ENCODE measurements at places on chromosomes 3 and 15.

GRCh38 chr3:17258823-17259436, 374.2 kb downstream of the PLCL2 start:
- no peak for DNase-seq

DNA sequence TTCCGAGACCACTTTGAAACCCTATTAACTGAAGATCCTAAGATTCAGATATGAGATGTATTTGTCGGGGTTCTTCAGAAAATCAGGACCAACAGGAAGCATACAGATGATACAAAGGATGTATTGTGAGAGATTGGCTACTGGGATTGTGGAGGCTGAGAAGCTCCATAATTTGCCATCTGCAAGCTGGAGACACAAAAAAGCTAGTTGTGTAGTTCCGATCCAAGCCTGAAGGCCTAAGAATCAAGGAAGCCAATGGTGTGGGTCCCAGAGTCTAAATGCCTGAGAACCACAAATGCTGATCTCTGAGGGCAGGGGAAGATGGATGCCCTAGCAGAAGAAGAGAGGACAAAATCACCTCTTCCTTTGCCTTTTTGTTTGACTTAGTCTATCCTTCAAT, 10.9 kb upstream of the PLSCR1 start:
- no peak for DNase-seq

GRCh38 chr3:185815391-185816282, 9.2 kb downstream of the IGF2BP2 start:
- DNase-seq, result no peak

GRCh38 chr3:196115678-196116083, 33.8 kb upstream of the TFRC start:
- DNase-seq, result no peak

DNA sequence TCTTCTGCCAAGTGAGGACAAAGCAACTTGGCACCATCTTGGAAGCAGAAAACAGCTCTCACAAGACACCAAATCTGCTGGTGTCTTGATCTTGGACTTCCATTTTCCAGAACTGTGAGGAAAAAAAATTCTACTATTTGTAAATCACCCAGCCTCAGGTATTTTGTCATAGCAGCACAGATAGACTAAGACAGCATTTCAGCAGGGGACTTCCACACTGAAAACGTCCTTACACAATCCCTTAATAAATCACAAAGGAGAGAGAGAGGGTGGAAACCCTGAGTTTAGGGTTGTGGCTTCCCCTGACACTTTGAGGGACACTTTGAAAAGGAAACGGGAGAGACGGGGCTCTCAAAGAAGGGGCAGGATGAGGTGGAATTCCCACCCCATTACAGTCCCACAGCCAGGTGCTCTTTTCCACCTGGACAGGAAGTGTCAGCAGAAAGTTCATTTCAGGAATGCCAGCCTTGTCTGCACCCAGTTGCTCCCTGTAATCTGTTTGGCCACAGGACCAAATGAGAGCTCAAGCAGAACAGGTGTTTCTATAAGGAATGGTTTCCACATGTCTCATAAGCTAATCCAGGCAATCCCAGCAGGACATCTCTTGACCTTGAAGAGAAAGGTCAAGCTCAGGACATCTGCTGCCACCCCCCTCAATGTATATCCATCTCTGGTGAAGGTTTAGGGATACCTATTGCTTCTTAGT, 51.3 kb downstream of the MYLK start:
- DNase-seq, result no peak

GRCh38 chr3:114452937-114453336, 159.1 kb downstream of the TIGIT start:
- DNase-seq, result no peak

DNA sequence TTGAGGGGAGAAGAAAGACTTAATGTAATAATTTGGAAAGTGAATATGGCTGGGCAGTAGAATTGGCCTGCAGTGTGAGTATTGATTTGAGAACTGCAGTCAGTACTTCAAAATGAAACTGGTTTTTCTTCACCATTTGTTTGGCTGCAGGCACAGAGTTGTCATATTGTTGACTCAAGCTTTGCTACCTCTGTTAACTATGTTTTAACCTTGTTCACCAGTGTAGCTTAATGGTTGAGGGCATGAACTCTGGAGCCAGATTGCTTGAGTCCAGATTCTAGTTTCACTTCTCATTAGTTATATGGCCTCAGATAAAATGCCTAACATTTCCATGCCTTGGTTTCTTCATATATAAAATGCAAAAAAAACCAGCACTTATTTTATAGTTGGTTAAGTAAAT, 64.1 kb downstream of the CFAP44 start:
- DNase-seq, result no peak

GRCh38 chr3:56880720-56881575, 79.2 kb upstream of the ARHGEF3 start:
- no peak for DNase-seq

GRCh38 chr3:152281133-152281713, 12.5 kb downstream of the MBNL1 start:
- no peak for DNase-seq

DNA sequence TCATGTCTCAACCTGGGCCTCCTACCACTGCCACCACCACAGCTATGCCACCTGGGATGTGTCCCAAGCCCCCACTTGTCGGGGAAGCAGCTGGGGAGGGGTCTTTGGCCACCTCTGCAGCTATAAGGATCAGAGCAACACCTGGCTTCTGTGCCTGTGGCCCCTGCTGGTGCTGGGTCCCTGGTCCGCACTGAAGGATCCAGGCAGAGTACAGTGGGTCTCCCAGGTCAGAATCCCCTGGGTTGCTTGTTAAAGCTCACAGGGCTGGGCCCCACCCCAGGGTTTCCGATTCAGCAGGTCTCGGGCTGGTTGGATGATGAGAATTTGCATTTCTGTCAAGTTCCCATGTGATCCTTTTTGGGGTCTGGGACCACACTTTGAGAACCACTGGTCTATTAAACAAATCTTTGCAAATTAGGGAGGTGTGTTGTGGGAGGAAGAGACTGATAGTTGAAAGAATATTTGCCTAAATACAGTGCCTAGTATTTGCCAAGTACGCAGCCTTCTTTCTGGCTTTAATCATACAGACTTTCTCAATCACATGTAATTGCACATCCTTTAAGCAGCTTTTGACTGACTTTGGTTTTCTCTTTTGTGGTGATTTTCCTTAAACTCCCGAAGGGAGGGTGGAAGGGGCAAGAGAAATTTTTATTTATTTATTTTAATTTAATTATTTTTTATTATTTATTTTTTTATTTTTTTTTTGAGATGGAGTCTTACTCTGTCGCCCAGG, 127.3 kb downstream of the IGF1R start:
- no peak for DNase-seq

DNA sequence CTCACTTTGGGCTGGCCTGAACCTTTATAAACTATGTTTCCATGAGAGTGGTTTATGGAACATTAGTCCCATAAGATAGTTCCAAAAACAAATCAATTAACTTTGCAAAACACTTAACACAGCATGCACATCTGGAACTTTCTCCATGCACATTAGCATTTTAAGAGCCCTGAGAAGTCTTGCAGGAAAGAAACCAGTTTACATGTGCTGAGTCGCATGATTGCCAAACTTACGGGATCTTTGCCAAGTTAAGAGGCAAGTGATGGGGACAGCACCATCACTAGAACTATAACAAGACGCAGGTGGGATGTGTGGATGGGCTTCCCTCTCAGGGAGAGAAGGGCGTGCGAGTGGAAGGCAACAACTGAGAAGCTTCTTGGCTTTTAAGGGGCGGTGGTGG, 20.7 kb downstream of the ADAMTS9 start:
- no peak for DNase-seq

GRCh38 chr3:14823910-14824629, 5.3 kb downstream of the FGD5 start:
- no peak for DNase-seq

GRCh38 chr3:174441588-174442301, 417.4 kb upstream of the NAALADL2 start:
- DNase-seq, result no peak

DNA sequence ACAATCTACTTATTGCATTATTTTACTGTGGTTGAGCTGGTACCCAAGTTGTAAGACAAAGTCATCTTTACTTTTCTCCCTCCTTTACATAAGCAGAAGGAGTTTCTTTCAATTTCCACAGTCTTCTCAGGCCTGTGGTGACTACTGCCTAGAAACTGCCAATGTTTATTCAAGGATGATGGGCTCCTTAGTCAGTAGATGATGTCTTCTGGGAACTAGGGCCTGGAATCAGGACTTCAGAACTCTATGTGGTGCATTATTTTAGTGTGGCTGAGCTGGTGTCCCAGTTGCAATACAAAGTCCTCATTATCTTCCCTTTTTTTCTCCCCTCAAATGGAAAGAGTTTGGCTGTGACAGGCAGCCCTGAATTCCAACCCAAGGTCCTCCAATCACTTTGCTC, 1762.5 kb downstream of the SI start:
- DNase-seq, result no peak

DNA sequence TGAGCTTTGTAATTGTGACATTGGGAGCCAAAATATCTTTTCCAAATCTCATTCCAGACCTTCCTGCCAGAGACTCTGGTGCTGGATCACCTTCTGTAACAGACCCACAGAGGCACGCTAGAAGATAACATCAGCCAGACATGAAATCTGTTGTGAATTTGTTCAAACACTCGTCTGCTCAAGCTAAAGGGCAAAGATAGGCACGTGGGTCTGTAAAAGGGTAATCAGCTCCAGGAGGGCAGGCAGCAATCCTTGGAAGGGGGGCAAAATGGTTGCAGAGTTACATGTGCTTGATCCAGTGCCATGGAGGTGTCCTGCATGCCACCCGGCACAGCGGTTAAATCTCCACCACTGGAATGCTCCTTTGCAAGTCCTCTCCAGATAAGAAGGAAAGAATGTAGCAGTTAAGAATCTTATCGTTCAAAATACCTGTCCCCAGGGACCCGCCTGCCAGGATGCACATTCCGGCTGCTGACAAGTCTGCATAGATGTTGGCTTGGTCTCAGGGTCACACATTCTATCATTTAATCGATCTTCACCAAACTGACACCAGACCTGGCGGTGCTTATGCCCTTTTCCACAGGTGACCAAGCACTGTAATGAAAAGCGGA, 74.8 kb downstream of the ADAMTS9 start:
- DNase-seq, result no peak

Data from activated CD4-positive, alpha-beta memory T cell treated with anti-CD3 and anti-CD28 coated beads for 36 hours (primary cell).